Kidney (tissue), 22 donors: ENCODE measurements at places on chromosomes 12 and 14.

- H3K4me3 ChIP-seq = no peak overlapping the region
- H3K27ac ChIP-seq = no peak overlapping the region
- peaks cover 2% of the 10 kb centered on the region for H3K4me1 ChIP-seq
- no peak for DNase-seq
- no peaks in the 10 kb centered on the region for H3K27me3 ChIP-seq
Observed at GRCh38 chr12:39846304-39846703, 226.7 kb upstream of the ABCD2 start.

DNA sequence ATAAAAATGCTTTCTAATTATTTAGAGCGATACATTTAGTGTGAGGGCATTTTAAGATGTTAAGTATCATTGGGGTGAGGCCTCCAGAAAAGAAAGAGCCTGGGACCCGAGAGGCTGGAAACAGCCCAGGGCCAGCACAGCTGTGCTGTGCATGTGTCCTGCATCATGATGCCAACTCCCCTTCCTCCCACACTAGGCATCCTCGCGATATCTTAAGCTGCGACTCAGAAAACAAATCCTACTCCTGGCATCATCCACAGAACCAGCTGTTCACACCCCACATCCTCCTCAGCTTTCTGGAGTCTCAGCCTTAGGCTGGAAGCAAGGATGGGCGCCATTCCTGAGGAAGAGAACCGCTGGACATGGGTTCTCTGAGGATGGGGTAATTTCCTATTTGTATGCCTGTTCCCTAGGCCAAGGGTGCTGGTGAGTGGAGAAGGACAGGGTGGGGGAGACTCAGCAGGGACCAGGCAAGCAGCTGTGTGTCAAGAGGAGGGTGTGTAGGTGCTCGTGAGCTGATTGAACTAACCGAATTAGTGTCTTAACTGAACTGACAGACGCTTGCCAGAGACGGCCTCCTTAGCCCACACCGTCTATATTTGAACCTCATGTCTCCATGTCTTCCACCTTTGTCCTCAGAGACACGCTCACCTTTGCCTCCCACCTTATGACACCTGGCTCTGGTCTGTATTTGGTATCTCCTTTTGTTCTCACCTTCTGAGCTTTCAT lies 15.6 kb upstream of the MCRS1 start:
- no peaks in the 10 kb centered on the region for H3K27me3 ChIP-seq
- DNase-seq = no peak
- H3K36me3 ChIP-seq = no peaks in the 10 kb centered on the region
- no peak overlapping the region for H3K4me3 ChIP-seq
- H3K27ac ChIP-seq = no peak overlapping the region

DNA sequence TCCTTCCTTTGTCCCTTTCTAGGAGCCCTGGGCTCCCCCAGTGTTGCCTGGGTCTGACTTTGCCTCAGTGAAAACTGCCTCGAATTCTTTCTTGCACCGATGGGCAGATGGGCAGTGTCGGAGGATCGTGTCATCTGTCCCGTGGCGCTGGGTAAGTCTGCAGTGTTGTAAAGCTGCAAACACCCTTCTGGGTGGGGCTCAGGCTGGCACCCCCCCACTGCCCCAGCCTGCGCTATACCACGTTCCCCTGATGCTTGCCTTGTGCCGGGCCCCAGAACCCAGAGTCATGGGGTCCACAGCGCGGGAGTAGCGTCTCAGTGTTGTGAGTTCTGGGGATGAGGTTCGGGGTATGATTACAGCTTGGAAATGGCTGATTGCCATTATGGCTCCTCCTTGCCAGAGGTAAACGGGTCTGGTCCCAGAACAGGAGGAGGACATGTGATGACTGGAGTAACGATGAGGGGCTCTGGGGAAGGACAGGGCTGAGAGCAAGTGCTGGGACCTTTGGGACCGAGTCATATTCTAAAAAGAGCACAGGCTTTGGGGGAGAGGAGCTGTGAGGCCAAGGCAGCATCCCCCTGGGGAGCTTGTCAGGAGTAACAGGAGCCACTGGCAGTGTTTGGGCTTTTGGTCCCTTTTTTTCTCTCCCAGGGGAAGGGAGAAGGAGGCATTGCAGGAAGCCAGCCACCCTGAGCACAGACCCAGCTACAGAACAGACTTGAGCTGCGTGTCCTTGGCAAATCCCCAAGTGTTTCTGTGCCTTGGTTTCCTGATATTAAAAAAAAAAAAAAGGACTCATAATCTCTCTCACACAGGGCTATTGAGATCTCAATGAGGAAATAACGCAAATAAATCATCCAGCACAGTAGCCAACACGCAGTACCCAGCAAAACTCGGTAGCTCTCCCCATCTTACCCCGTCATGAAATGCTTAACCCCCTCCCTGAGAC lies 4.3 kb downstream of the RTL1 start:
- H3K4me3 ChIP-seq = no peak overlapping the region
- no peaks in the 10 kb centered on the region for H3K27me3 ChIP-seq
- peaks cover 7% of the 10 kb centered on the region for H3K4me1 ChIP-seq
- DNase-seq = peak; percentile 22

DNA sequence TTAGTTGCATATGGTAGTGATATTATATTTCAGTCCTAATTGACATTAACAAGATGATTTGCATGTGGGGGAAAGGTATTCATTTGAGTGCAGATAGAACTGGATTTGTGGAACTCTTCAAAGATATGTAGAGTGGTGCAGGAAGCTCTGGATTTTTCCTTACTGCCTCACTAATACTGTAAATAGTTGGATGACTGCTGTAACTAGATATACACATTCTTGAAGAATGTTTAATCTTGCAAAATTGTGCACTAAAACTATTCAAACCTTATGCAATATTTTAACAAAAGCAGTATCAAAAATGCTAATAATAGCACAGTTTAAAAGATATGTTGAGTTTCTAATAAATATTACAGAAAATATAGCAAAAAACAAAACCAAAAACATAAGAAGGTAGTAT lies 43.1 kb upstream of the ATF7IP start:
- H3K4me3 ChIP-seq = no peak overlapping the region
- DNase-seq = no peak
- H3K27me3 ChIP-seq = no peaks in the 10 kb centered on the region
- H3K4me1 ChIP-seq = no peaks in the 10 kb centered on the region

GRCh38 chr12:8622646-8623045 lies 10.0 kb upstream of the AICDA start:
- H3K4me3 ChIP-seq = no peak overlapping the region
- no peaks in the 10 kb centered on the region for H3K36me3 ChIP-seq
- H3K27me3 ChIP-seq = no peaks in the 10 kb centered on the region
- H3K4me1 ChIP-seq = no peaks in the 10 kb centered on the region

DNA sequence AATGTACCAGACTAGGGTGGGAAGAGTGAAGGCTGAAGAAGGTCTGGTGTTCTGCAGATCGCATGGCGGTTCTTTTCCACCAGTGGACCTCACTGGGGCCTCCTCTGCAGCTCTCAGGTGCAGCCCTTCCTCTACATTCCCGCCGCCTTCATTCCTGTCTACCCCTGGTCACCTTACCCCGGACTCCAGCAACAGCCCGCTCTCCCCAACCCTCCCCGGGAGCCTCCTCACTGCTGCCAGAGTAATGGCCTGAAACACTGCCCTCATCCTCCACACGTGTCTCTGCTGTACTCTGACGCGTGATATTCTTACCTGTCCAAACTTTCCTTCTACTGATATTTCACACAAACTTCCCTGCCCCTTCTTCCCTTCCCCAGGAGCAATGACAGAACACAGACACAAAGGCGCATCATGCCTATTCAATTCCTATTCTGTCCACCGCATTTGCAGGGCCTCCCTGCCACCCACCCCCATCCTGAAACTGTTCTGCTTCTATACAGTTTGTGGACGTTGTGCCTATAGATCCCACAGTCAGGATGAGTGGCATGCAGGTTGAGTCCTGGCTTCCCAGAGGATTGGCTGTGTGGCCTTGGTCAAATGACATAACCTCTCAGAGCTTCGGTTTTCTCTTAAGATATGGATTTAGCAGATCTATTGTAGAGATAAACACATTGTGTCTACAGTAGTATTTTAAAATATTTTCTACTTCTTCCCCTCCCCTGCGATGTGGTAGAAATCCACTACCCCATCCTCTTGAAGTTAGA lies 1.7 kb upstream of the NUAK1 start:
- no peaks in the 10 kb centered on the region for H3K36me3 ChIP-seq
- H3K4me3 ChIP-seq = peak overlapping the region; percentile 66
- DNase-seq = peak; percentile 68
- H3K27ac ChIP-seq = no peak overlapping the region
- no peaks in the 10 kb centered on the region for H3K27me3 ChIP-seq
- H3K4me1 ChIP-seq = peaks cover 3% of the 10 kb centered on the region

DNA sequence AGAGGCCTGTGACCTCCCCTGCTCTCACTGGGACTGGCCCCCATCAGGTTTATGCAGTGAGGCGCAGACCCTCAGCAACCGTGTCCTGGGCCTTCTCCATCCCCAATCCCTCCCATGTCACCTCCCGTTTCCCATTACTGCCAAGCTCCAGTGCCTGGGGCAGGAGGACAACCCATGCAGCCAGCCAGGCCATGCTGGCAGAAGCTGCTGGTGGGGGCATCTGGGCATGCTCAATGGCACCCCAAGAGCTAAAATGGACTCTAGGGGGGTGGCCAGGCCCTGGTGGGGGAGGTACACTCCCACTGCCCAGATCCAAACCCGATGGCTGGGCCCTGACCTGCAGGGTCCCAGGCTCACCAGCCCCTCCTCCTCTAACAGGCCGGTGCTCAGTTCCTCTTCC lies 20.5 kb upstream of the GPR132 start:
- H3K27me3 ChIP-seq = no peaks in the 10 kb centered on the region
- peak; percentile 76 for DNase-seq
- H3K36me3 ChIP-seq = no peaks in the 10 kb centered on the region
- no peak overlapping the region for H3K4me3 ChIP-seq
- H3K27ac ChIP-seq = no peak overlapping the region

- H3K4me1 ChIP-seq = peaks cover 2% of the 10 kb centered on the region
- no peak overlapping the region for H3K27ac ChIP-seq
- no peaks in the 10 kb centered on the region for H3K36me3 ChIP-seq
Observed at GRCh38 chr12:93780101-93780641, 103.0 kb downstream of the CRADD start.

DNA sequence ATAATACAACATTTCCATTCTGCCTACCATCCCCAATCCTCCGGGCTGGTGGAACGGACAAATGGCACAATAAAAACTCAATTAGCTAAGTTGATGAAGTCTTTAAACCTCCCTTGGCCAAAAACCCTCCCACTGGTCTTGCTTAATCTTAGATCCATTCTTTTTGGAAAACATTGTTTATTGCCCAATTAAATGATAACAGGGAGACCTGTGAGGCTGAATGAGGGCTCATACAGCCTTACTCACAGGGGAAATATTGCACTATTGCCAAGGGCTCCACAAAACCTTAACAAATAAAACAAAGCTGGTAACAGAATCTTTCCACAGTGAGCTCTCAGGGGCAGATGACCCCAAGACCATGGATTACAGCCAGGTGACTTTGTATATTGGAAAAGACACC lies 7.8 kb upstream of the PSMC1 start:
- H3K4me3 ChIP-seq = no peak overlapping the region
- no peaks in the 10 kb centered on the region for H3K4me1 ChIP-seq
- DNase-seq = no peak
- H3K36me3 ChIP-seq = no peaks in the 10 kb centered on the region

GRCh38 chr12:112308161-112308560 lies 74.1 kb downstream of the HECTD4 start:
- H3K4me1 ChIP-seq = peaks cover 10% of the 10 kb centered on the region
- H3K36me3 ChIP-seq = peaks cover 6% of the 10 kb centered on the region
- H3K27me3 ChIP-seq = no peaks in the 10 kb centered on the region
- no peak for DNase-seq

GRCh38 chr12:107875786-107876185 lies 101.3 kb downstream of the ASCL4 start:
- no peaks in the 10 kb centered on the region for H3K36me3 ChIP-seq
- no peak for DNase-seq
- H3K4me3 ChIP-seq = no peak overlapping the region
- H3K4me1 ChIP-seq = no peaks in the 10 kb centered on the region

- H3K36me3 ChIP-seq = peaks cover 5% of the 10 kb centered on the region
- H3K4me3 ChIP-seq = no peak overlapping the region
- H3K27me3 ChIP-seq = no peaks in the 10 kb centered on the region
- DNase-seq = no peak
- H3K4me1 ChIP-seq = no peaks in the 10 kb centered on the region
- H3K27ac ChIP-seq = no peak overlapping the region
Observed at GRCh38 chr12:95051241-95051640, 22.2 kb downstream of the NR2C1 start.

DNA sequence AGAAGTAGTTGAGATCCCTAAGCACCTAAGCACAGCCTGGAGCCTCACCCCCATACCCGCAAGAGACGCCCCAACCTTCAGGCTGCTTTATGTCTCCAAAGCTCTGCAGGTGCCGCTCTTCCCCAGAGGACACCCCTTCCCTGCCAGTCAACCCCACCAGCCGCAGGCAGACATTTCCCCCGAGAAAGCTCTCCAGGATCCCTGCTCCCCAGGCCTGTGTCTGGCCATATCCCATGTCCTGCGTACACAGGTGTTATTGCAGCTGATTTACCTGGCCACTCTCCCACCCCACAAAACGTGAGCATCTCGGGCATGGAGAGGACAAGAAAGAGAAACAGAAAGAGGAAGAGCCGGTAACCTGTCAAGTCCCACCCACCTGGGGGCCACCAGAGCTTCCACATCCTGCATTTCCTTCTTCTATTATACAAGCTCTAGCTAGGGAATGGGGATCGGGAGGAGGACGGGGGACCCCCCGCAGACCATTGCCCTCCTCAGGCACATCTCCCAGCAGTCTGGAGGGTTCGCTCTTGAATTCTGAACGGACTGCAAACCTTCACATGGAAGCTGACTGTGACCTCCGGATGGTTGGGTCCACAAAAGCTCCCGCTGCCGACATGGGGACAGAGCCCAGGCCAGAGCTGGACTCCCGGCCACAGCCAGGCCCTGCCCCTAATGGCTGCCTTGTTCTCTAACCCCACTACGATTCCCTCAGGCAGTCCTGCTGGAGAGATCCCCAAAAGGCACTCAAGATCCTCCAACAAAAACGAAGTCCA lies 17.6 kb downstream of the CCDC88C start:
- H3K4me1 ChIP-seq = peaks cover 27% of the 10 kb centered on the region
- no peaks in the 10 kb centered on the region for H3K36me3 ChIP-seq
- no peak for DNase-seq
- H3K4me3 ChIP-seq = no peak overlapping the region

GRCh38 chr12:1528791-1529190 lies 65.6 kb downstream of the FBXL14 start:
- no peak overlapping the region for H3K27ac ChIP-seq
- DNase-seq = no peak
- H3K4me1 ChIP-seq = no peaks in the 10 kb centered on the region
- H3K36me3 ChIP-seq = no peaks in the 10 kb centered on the region
- H3K4me3 ChIP-seq = no peak overlapping the region
- peaks cover 3% of the 10 kb centered on the region for H3K27me3 ChIP-seq

- H3K27ac ChIP-seq = peak within 1 kb of the TSS; percentile 96
- peak within 1 kb of the TSS; percentile 83 for H3K4me3 ChIP-seq
- H3K4me1 ChIP-seq = peaks cover 5% of the 10 kb centered on the region
- DNase-seq = peak; percentile 92
Observed at GRCh38 chr12:106302401-106303201, at the start of gene TCP11L2. TCP11L2 (plus strand) TSS chr12:106302733; CDS start chr12:106311076, 8,343 bp downstream.

DNA sequence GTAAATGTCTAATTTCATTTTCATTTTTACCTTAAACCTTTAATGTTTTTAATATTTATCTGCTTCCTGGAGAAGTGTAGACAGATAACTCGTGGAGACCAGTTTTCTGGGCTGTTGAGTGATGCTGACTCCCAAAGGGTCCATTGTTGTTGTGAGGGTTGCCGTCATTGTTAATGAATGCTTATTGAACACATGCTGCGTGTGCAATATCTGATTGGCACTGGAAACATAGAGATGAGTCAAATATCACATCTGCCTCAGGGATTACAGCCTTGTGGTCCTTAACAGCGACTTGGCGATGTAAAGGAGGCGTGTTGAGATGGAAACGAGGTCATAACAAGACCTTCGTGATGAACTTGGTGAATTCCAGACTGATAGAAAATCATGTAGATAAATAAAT lies 85.9 kb downstream of the FBXW8 start:
- H3K36me3 ChIP-seq = no peaks in the 10 kb centered on the region
- H3K4me1 ChIP-seq = no peaks in the 10 kb centered on the region
- no peak for DNase-seq
- H3K27me3 ChIP-seq = no peaks in the 10 kb centered on the region
